ENCODE measurements at places on chromosomes 1 and 21.
A peak's percentile ranks its signal among the peaks of the same experiment; 100 is the strongest.

- peak; percentile 64 for DNase-seq
These were observed 95.7 kb upstream of the VANGL1 start for GRCh38 chr1:115545791-115546733.

- DNase-seq: no peak
These were observed 114.4 kb downstream of the PRDM16 start for GRCh38 chr1:3183411-3183810.

DNA sequence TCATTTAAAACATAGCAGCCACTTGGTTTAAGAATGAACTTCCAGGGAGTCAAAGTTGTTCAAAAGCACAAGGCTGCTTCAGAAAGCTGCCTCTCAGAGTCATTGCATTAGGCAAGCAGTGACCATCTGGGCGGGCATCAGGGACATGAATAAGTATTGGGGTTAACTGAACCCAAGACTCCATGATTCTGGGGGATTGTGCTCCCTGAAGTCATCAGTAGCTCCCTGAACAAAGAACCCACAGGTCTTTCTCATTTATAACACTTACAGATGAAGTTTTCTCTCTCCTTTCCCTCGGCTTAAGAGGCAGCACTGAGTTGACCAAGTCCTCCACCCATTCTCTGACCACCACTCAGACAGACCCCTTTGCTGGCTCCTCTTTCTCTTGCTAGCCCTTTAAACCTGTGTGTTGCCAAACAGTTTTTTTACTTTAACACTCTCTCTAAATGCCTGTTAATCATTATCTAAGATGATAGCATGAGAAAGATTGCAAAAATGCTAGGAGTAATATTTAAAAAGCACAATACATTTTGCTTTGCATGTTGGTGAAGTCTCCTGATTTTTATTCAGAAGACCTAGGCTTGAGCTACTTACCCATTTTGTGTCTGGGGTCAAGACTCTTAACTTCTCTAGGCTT is 77.0 kb upstream of the ARHGAP29 start:
- DNase-seq: no peak

GRCh38 chr1:162299018-162299417 is 77.6 kb downstream of the SPATA46 start:
- no peak for DNase-seq

DNA sequence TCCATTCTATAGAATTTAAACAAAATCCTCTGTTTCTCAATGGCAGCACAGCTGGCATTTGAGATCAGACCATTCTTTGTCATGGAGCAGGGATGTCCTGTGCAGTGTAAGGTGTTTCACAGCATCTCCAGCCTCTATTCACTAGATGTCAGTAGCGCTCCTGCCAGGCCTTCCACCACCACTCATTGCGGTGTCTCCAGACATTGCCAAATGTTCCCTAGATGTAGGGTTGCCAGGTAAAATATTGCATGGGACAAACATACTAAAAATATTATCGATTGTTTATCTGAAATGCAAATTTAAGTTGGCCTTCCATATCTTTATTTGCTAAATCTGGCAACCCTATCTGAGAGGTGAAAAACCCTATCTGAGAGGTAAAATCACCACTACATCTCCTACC is 11.7 kb downstream of the ITLN2 start:
- DNase-seq: peak; percentile 52

DNA sequence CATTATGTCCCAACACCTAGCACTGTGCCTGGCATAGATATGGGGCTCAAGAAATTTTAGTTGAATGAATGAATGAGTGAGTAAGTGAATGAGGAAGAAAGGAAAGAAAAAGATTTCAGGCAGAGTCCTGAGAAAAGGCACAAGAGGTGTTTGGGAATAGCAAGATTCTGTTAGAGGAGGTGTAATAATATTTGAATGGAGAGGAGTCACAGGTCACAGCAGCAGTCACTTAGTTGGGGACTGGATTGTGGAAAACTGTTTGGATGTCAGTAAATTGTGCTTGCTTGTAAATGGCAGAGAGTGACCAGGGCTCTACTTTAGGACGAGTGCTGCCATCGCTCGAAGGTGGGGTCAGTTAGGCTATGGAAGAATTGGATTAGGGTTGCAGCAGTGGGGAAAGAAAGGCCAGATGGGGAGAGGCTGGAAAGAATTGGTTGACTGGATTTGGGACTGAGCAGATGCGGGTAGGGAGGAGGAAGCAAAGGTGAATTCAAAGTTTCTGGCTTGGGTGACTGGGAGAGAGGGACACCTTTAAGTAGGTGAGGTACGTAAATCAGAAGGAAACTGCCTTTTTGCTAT is 9.3 kb downstream of the CDC14A start:
- DNase-seq: no peak

- DNase-seq: peak; percentile 25
These were observed 2.1 kb downstream of the TAF12 start for GRCh38 chr1:28640766-28641165.

DNA sequence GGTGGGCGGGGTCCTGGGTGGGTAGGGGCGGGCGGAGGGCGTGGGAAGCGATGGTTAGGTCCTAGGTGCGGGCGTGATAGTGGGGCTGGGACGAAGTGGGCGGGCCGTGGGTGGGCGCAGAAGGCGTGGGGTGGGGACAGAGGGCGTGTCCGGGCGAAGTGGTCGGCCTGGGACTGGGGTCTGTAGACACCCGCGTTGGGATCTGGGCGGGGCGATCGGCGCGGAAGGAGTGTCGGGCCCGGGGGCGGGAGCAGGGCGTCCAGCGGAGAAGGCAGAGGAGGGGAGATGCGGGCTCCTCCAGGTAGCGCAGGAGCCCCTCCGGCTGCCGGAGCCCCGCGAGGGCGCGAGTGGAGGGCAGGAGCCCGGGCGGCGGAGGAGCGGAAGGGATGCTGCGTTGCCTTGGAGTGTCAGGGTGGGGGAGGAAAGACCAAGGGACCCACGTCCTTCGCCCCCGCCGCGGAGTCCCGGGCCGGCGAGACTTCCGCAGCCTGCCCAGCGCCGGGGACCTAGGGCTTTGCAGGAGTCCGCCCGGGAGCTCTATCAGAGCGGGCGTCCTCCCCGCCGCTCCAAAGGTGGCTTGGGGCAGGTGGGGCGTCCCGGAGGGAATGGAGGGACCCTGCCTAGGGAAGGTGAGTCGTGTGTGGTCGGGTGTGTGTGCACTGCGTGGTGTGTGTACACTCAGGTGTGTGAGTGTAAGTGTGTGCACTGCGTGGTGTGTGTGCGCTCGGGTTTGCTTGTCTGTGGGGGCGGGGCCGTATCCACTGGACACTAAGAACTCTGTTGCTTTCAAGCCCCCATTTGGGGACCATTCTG is 27.0 kb upstream of the PRSS38 start:
- DNase-seq: peak; percentile 20

- peak; percentile 10 for DNase-seq
These were observed 13.0 kb downstream of the CHIT1 start for GRCh38 chr1:203216274-203217138.

- no peak for DNase-seq
These were observed 35.5 kb upstream of the SLAMF9 start for GRCh38 chr1:159989581-159989980.

- DNase-seq: no peak
These were observed 58.9 kb downstream of the FBXO2 start for GRCh38 chr1:11595285-11595684.

- DNase-seq: peak; percentile 44
These were observed 8.1 kb downstream of the ADPRS start for GRCh38 chr1:36096500-36097432.

GRCh38 chr1:61058483-61059245 is 23.7 kb upstream of the NFIA start:
- DNase-seq: no peak

DNA sequence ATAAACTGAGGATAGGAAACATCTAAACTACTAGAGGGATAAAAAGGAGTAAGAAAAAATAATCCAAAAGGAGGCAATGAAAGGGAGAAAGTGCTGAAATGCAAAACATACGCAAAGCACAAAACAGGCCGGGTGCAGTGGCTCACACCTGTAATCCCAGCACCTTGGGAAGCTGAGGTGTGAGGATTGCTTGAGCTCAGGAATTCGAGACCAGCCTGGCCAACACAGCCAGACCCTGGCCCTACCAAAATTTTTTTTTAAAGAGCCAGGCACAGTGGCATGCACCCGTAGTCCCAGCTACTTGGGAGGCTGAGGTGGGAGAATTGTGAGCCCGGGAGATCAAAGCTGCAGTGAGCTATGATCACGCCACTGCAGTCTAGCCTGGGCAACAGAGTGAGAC is 10.5 kb downstream of the SPOCD1 start:
- no peak for DNase-seq

DNA sequence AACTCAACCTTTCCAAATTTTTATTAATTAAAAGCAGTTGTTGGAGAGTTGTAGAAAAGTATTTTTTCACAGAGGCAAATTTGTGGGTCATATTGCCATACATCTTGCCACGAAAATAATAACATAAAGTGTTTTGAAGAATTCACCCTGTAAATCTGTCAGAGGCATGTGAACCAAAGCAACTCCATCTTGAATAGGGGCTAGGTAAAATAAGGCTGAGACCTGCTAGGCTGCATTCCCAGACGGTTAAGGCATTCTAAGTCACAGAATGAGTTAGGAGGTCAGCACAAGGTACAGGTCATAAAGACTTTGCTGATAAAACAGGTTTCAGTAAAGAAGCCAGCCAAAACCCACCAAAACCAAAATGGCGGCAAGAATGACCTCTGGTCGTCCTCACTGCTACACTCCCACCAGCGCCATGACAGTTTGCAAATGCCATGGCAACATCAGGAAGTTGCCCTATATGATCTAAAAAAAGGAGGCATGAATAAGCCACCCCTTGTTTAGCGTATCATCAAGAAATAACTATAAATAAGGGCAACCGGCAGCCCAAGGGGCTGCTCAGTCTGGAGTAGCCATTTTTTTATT is 4.4 kb upstream of the CNN3 start:
- DNase-seq: no peak

GRCh38 chr1:203244776-203245175 is 15.3 kb upstream of the CHIT1 start:
- DNase-seq: no peak

GRCh38 chr1:179127163-179127895 is 45.5 kb downstream of the TOR3A start:
- no peak for DNase-seq

DNA sequence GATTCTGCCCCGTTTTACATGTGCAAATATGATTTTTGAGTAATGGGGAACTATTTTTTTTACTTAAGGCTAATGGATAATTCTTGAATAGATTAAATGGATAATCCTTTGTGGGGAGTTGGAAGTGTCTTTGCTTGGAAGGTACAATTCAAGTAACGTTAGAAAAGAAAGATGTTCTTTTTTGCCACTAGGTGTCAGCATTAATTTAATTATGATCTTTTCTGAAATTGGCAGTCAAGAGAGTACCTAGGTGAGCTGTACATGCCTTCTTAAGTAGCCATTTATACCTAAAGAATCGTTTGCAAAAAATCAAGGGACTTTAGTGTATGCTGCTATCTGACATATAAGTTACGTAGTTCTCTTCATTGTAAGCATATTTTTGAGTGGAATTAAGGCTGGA is 2.2 kb downstream of the FBXO28 start:
- peak; percentile 67 for DNase-seq

DNA sequence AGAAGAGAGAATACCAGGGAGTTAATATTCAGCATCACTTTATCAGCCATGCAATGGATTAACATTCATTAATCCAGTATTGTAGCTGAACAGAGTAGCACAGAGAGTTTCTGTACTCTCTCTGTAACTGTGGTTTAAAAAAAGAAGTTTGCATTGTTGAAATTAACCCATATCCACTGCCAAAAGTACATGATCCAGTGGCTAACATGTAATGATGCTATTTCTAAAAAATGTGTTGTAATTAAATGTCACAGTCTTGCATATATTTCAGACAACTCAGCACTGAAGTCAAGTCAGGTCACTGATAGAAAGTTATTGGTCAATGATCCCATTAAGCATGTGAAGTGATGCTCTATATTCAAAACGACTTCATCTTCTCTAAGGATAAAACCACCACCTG is 141.3 kb downstream of the NRIP1 start:
- no peak for DNase-seq

- DNase-seq: no peak
These were observed 21.1 kb downstream of the SYNC start for GRCh38 chr1:32681509-32681908.

DNA sequence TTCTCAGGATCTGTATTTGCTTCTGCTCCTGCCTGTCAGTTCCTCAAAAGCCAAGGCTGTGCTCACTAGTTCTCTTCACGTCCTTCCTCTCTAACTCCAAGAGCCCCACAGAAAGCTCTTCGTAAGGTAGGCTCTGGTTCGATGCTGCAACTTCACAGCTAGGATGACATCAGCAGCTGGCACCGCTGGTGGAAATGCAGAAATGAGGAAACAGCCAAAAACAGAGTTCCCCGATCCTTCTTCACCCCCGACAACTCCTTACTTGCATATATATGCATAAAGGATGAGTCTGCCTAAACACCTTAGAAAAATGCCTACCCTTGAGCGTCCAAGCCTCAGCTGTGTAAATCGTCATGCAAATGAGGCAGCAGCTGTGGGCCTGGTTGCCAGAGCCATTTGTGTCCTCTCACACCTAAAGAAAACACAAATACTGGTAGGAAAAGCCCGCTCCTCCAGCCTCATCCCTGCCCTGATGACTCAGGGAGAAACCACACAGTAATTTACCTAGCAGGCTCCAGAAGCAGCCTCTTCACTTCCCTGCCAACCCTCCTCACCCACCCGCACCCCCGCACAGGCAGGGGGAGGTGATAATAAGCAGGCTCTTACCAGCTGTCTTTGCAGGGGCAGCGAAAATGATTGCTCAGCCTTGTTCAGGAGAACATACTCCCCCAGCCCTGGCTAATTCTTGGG is 28.2 kb downstream of the BATF3 start:
- DNase-seq: peak; percentile 92
